T-cell (primary cell): ENCODE measurements at places on chromosomes 13 and 19.

GRCh38 chr13:33757713-33758112 lies 60.2 kb upstream of the RFC3 start:
- no peak for DNase-seq

DNA sequence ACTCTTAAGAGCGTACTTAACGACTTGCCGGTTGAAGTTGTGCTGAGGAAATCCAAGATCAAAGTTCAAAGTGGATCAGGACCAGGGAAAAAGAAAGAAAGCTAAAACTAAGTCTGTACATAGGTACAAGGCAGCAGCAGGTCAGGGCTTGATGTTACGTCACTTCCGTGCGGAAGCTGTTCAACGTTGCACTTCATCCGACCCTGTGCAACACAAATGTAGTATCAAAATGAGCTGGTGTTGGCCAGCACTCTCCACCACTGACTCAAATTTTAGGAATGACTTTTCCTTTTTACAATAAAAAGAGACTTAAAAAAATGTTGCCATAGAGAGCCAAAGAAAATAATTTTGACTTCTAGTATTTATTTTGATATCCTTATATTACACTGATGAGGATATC lies 1315.4 kb downstream of the EFNB2 start:
- DNase-seq, result no peak

- no peak for DNase-seq
Measured at GRCh38 chr13:76944456-76944855, 3.9 kb upstream of the ACOD1 start.

DNA sequence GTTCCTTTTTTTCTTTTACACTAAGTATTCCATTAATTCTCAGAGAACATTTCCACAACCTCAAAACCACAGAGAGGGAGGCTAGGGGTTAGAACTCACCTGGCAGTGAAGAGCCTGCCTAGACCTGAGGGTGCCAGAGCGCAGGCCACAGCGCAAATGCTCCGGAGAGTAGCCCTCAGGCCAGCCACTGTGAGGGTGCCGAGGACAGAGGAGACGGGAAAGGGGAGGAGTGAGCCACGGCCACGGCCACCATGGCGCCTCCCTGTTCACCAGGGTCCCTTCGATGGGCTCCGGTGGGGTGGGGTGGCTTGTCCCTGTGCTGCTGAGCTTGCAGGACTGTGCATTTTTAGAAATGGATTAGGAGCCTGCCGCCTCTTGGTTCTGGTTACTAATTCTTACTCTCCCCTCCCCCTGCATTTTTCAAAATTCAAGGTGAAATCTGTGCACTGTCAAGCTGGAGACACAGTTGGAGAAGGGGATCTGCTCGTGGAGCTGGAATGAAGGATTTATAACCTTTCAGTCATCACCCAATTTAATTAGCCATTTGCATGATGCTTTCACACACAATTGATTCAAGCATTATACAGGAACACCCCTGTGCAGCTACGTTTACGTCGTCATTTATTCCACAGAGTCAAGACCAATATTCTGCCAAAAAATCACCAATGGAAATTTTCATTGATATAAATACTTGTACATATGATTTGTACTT lies 58.8 kb downstream of the GGACT start:
- no peak for DNase-seq

DNA sequence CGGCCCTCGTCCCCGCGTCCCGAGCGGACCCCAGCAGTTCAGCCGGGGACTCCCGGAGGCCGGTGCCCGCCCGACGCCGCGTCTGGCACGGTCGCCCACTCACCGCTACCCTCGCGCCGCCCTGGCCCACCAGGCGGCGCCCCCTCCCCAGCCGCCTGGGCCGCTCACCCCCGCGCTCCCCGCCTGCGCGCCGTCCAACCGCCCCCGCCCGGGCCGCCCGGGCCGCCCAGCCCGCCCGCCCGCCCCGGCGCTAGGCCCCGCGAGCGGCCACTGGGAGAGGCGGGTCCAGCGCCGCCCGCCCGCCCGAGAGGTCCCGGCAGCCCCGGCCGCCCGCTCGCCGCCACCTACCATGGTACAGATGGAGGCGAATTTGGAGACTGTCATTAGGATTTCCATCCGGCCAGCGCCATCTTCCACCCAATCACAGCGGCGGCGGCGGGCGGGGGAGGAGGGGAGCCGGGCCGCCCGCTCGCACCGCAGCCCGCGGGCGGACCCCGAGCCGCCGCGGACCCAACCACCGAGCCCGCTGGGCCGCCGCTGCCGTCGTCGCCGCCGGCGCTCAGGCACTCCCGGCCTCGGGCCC lies at the start of gene USP12:
TSS of gene USP12 (minus strand) at position 568 of the 583 bp plus-strand sequence. CDS start at position 396, 172 bp downstream.
- no peak for DNase-seq
